ENCODE measurements at places on chromosomes 1 and 21. TPM values are rescaled to one million over a fixed set of nuclear protein-coding genes. Genes with fewer than 3 reads are reported as not detected.

C1orf87 gene
- 0.15 TPM for total RNA-seq

PER3 gene
- total RNA-seq = 9.6 TPM

SYF2 gene
- total RNA-seq = 34.9 TPM

SPRR2E gene
- not detected for total RNA-seq

KRTAP21-3 gene
- not detected for total RNA-seq

DYNLT5 gene
- 0.33 TPM for total RNA-seq

DAB1 gene
- total RNA-seq = not detected

F13B gene
- total RNA-seq = not detected

SERTAD4 gene
- total RNA-seq = 0.29 TPM

PALMD gene
- total RNA-seq = 2.0 TPM

CCDC17 gene
- 0.99 TPM for total RNA-seq

CCDC18 gene
- 9.1 TPM for total RNA-seq

GPR153 gene
- total RNA-seq = 26.5 TPM

FMO3 gene
- total RNA-seq = 15.6 TPM

HES3 gene
- not detected for total RNA-seq

KIF17 gene
- 1.5 TPM for total RNA-seq

PBX1 gene
- total RNA-seq = 68.4 TPM

OR10J1 gene
- not detected for total RNA-seq

WLS gene
- total RNA-seq = 164 TPM

ECM1 gene
- total RNA-seq = 74.4 TPM

SLC30A10 gene
- not detected for total RNA-seq

SYDE2 gene
- total RNA-seq = 4.9 TPM

CCNL2 gene
- 140 TPM for total RNA-seq

OR2T2 gene
- total RNA-seq = not detected

NBPF6 gene
- total RNA-seq = not detected

PODN gene
- 87.5 TPM for total RNA-seq

CASQ2 gene
- not detected for total RNA-seq

CRNN gene
- total RNA-seq = not detected

NPHS2 gene
- not detected for total RNA-seq

KCNE2 gene
- total RNA-seq = not detected
